Thymus (tissue), 14 donors: ENCODE measurements at places on chromosomes 7 and 10. TPM values are rescaled to one million over a fixed set of nuclear protein-coding genes. Genes with fewer than 3 reads are reported as not detected.

GRCh38 chr10:2464483-2464882 lies 602.9 kb upstream of the PFKP start:
- no peaks in the 10 kb centered on the region for H3K36me3 ChIP-seq
- no peaks in the 10 kb centered on the region for H3K4me1 ChIP-seq
- DNase-seq, result no peak
- H3K27ac ChIP-seq, result no peak overlapping the region

- no peak for DNase-seq
- no peak overlapping the region for H3K4me3 ChIP-seq
- H3K27me3 ChIP-seq, result no peaks in the 10 kb centered on the region
- no peaks in the 10 kb centered on the region for H3K36me3 ChIP-seq
- peaks cover 7% of the 10 kb centered on the region for H3K4me1 ChIP-seq
- H3K27ac ChIP-seq, result no peak overlapping the region
Observed at GRCh38 chr10:96369890-96370583, 11.2 kb upstream of the OPALIN start.

- no peaks in the 10 kb centered on the region for H3K36me3 ChIP-seq
- peaks cover 6% of the 10 kb centered on the region for H3K4me1 ChIP-seq
- H3K27me3 ChIP-seq, result no peaks in the 10 kb centered on the region
- DNase-seq, result no peak
Observed at GRCh38 chr10:78557433-78557925, 511.3 kb upstream of the ZMIZ1 start.

DNA sequence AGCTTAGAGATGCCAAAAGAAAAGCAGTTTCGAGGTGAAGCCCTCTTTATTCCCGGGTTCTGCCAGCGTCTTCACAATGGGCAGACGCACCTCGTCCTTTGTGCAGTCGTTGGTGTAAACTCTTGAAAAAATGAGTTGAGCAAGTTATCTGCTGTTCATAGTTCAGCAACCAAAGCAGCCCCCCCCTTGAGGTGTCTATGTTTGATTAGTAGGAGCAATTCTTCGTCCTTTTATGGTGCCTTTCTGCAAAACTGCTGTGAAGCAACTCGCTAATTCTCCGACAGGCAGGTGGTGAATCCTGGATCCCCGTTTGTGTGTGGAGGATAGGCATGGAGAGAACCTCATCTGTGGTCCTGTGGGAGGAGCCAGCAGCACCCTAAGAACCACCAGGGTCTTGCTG lies 234.5 kb downstream of the GLRX3 start:
- no peak for DNase-seq
- no peaks in the 10 kb centered on the region for H3K36me3 ChIP-seq
- H3K4me1 ChIP-seq, result no peaks in the 10 kb centered on the region
- H3K27me3 ChIP-seq, result no peaks in the 10 kb centered on the region
- no peak overlapping the region for H3K4me3 ChIP-seq

LEP gene
- total RNA-seq, result 0.05 TPM
